ENCODE measurements at places on chromosomes 2 and 18.

DNA sequence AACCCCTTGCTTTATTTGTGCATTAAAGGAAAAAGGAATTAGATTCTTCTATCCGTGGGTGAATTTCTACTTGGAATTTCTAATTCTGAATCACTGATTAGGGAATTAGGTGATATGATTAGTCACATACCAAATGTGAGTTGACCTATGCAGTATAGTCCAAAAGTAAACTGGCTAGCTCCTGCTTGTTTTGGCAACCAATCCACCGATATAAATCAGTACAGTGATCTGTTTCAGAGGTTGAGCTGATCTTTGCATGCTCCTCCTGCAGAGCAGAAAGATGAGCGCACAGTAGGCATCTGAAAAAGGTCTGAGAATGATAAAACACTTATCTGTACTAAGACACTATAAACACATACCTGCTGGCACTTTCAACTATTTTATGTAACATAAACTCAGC is 86.6 kb downstream of the LRP1B start:
- DNase-seq: no peak

DNA sequence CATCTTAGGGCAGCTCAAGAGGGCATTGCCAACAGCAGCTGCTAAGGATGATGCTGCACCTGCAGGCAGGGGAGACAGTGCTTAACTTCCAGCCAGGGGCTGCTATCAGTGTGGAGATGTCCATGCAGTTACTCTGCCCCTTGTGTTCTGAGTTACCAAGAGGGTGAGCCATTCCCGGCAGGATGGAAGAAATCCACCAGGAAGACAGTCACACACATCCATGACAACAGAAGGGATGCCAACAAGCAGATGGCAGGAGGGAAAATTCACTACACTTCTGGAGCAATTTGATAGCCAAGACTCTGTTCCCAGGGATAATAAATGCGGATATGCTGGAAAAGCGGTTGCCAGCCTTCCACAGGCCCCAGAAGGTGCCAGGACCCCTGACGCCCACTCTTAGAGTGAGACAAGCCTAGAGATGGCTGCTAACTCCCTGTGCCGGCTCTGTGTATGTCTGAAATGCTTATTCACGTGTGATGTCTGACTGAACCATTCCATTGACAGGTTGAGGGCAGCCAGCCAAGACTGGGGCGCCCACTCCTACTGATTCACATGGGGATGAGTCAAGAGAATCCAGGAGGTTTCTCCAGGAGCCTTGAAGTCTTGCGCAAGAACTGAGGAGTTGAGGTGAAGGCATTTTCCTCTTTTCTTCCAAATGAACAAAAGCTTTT is 24.5 kb downstream of the LOXHD1 start:
- peak; percentile 75 for DNase-seq

DNA sequence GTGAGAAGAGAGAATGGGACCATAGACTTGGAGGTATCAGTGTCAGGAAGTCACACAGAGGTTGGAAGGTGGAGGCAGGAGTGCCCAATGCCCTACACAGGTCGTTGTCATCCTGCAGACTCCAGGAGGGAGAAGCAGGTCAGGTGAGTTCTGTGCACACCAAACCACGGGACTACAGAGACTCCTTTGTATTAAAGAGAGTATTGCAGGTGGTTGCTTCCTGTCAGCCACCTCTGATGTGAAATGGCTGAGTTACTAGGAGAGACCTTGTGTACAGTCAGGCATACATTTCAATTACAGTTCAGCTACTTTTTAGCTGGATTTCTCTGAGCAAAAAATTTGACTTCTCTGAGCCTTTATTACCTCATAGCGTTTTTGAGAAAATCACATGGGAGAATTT is 51.6 kb downstream of the SPP2 start:
- no peak for DNase-seq

DNA sequence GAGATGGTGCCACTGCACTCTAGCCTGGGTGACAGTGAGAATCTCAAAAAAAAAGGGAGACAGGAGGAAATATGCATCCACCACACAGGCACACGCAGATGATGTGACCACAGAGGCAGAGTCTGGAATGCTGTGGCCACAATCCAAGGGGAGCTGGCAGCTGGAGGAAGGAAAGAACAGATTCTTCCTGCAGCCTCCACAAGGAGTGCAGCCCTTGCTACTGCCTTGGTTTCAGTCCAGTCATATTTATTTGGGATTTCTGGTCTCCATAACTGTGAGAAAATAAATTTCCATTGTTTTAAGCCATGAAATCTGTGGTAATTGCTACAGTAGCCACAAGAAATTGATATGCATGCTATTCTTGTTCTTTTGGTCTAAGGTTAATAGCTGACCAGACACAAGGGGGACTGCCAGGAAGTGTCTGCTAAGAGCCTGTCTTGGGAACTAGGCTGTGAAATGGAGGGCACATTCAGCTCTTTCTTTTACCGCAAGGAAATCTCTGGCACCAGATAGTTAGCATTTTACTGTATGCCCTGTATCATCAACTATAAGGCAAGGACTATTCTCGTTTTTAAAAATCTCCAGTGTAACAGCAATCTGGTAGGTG is 133.1 kb upstream of the SEC11C start:
- no peak for DNase-seq

DNA sequence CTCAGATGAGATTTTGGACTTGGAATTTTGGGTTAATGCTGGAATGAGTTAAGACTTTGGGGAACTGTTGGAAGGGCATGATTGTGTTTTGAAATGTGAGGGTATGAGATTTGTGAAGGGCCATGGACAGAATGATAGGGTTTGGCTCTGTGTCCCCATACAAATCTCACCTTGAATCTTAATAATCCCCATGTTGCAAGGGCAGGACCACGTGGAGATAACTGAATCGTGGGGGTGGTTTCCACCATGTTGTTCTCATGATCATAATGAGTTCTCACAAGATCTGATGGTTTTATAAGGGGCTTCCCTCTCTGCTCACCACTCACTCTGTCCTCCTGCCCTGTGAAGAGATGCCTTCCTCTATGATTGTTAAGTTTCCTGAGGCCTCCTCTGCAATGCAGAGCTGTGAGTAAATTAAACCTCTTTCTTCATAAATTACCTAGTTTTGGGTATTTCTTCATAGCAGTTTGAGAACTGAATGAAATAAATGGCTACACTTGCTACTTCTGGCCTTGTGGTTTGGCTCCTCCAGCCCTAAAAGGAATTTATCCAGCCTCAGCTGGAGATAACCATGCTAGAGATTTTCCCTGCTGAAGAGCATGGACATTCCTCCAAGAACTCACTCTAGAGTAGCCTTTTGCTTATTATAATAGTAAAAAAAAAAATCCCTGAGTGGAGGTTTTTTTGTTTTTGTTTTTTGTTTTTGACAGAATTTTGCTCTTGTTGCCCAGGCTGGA is 144.3 kb upstream of the TFPI start:
- no peak for DNase-seq
